Fibroblast of skin of right biceps (primary cell): ENCODE measurements at places on chromosomes 1 and 21.

DNA sequence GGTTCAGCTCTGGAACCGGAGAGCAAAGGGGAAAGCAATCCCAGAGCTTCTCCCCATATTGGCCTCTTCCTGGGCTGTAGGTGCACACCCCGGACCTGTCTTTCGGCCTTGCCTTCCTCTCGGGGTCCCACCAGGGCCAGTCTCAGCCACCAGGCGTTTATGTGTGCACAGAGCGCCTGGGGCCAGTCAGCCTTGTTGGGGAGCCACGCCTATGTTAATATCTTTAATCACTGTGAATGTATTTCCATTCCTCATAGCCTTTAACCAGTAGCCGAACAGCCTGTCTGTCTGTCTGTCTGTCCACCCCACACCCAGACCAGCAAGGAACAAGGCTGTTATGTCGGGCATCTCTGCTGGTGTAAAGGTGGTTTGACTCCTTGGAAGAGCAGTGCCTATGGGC, 18.8 kb downstream of the KCNC4 start:
- DNase-seq, result no peak

DNA sequence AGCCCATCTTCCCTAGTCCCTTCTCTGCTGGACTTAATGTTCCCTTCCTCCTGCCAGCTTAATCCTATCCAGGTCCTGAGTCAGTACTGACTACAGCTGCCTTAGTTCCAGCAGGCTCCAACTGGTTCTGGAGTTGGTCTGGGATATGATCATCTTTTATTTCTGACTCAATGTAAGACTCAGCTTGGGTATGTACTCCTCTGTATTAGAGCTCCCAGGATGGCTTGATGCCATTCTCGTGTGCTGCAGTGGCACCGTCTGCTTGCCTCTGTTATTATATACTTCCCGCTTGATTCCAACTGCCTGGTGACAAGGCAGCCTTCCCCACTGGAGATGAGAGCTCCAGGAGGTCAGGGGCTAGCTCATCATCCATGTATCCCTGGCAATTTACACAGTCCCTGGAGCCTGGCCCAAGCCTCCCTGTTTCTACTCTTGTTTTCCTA, 164.4 kb upstream of the DPT start:
- peak; percentile 27 for DNase-seq

DNA sequence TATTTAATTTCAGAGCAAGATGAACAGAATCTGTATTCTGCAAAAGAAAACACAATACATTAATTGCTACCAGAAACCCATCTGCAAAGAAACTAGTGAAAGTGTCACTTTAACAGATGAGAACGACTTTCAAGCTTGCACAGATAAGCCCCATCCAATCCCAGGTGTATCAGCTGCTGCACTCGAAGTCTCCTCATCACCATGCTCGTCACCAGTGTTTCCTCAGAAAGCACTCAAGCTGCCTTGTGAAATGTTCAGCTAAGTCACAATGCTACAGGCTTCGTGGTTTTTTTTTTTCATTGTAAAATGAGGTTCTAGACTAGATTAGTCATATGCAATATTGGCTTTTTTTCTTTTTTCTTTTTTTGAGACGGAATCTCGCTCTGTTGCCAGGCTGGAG, 3.3 kb upstream of the TOMM20 start:
- DNase-seq, result no peak

DNA sequence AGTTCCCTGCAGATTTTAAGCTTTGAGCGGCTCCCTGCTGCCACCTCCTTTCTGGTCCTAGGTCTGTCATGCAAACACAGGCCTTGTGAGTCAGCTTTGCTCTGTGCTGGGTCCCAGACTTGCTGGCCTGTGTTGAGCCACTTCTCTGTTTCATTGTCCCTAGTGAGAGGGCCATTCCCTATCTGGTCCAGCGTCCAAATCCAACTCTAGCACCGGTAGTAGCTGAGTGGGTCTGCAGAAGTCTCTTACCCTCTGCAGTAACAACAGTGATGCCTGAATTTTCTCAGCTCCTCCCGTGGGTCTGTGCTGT, 5.8 kb downstream of the TTC22 start:
- no peak for DNase-seq

DNA sequence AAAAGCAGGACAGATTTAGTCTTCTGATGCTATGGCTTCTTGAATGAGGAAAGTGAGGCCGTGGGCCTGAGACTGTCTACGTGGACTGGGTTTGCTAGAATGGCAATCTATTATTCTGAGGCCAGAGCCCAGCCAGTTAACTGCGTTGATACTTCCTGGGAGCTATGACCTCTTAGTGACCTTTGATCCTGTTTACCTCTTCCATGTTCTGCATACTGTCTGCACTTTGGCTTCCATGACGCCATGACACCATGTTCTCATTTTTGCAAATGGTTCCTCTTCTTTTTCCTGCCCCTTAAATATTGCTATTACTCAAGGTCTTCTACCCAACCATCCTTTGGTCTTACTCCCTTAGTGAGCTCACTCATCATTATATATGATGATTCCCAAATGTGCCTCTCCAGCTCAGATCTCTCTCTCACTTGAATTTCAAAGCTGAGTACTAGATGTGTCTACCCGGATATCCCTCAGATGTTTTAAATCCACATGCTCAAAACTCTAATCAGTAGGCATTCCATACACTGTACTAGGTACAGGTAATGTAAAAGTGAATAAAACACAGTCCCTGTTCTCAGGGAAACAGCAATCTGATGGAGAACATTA, 66.1 kb upstream of the ATP1A1 start:
- DNase-seq, result no peak

- DNase-seq, result no peak
Measured at GRCh38 chr1:194477908-194478307, 1291.5 kb upstream of the B3GALT2 start.
